ENCODE measurements at places on chromosomes 6 and 20.

DNA sequence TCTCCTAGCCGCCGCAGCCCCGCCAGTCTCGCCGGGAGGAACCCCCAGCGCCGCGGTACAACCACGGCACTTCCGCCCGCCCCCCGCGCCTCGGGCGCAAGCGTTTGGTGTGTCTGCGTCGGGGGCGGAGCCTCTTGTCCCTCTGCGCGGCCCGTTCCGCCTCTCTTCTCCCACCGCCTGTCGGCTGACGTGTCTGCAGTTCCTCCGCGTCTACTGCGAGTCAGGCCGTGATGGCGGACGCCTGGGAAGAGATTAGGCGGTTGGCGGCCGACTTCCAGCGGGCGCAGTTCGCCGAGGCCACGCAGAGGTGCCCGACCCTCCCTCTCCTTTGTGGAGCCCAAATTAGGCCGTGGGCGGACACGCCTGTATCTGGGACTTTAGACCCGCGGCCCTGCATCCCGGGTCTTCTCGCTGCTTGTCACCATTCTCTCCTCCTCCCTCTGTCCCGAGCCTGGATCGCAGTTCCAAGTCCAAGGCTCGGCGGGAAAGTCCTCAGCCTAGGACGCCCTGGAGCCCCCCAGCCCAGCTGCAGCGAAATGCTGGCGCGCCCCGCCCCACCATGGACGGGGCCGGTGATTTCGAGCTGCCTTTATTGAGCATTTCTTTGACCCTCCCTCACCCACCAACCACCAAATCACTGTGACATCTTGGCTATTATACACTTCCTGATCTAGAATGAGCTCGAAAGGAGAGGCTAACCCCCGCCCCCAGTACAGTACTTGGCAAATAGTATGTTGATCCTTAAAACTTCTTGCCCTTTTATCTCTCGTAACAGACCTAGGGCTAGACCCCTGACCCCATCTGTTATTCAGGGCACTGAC lies at the start of gene UFL1:
UFL1 (plus strand) TSS at position 163 of the 821 bp plus-strand sequence; CDS start at position 231, 68 bp downstream.
- peak; percentile 88 for DNase-seq

DNA sequence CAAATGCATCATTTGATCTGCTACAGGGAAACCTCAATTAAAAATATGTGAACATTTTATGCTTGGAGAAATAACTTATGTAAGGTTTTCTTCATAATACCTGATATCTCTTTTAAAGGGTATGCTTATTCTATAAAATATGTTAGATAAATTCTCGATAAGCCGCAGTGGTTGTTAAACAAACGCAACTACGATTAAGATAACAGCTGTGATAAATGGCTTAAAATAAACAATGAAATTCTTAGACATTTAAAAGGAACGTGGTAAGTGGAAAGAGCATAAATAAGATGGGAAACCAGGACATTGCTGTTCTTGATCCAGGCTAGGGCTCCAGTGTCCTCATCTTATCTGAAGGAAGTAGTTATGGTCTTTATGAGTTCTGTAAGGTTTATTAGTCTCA lies 415.9 kb downstream of the CD83 start:
- no peak for DNase-seq

GRCh38 chr6:160253714-160254113 lies 4.9 kb downstream of the SLC22A2 start:
- DNase-seq: no peak

- no peak for DNase-seq
Measured at GRCh38 chr6:89873721-89874120, 20.5 kb upstream of the GJA10 start.

GRCh38 chr20:36274181-36274841 lies 31.8 kb upstream of the DLGAP4 start:
- DNase-seq: no peak

DNA sequence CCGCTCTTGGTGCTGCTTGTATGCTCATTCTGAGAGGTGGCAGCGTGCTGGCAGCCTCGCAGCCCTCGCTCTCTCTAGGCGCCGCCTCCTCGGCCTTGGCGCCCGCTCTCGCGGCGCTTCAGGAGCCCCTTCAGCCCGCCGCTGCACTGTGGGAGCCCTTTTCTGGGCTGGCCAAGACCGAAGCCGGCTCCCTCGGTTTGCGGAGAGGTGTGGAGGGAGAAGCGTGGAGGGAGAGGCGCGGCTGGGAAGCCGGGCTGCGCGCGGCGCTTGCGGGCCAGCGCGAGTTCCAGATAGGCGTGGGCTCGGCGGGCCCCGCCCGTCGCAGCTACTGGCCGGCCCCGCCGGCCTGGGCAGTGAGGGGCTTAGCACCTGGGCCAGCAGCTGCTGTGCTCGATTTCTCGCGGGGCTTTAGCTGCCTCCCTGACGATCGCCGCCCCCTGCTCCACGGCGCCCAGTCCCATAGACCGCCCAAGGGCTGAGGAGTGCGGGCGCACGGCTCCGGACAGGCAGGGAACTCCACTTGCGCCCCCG lies 19.5 kb upstream of the FAM8A1 start:
- DNase-seq: no peak

DNA sequence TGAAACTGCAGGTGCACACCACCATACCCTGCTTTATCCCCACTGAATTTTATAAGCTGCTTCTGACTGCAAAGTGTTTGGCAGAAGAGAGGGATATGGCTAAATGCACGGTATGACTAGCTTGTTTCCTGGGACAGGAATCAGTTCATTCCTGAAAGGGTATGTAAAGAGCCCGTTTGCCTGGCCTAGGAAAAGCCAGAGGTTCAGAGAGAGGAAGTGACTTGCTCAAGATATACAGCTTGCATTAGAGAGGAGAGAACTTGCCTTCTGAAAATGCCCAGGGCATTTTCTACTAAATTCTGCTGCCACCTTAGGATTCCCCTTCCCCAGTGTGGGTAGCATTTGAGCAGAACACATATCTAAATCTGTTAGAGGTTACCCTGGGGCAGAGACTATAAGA lies 683 bp upstream of the GCNT2 start:
- DNase-seq: no peak

DNA sequence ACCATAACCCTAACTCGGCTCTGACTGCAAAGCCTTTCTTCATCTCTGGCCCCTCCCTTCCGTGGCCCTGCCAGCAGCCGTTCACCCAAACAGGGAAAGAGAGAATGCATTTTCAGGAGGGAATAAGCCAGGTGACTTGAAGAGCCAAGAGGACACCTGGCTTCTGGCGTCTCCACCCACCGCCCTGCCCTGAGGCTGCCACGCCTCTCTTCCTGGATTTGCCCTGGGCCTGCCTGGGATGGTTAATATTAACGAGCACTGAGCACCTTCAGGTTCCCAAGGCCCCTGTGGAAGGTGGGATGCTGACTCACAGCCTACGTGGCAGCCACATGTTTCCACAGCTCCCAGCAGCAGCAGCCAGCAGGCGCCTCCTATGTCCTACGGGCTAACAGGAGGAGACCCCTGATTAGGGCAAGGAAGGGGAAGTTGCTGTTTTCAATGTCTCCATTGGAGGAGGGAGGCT lies 138.0 kb upstream of the RREB1 start:
- no peak for DNase-seq

DNA sequence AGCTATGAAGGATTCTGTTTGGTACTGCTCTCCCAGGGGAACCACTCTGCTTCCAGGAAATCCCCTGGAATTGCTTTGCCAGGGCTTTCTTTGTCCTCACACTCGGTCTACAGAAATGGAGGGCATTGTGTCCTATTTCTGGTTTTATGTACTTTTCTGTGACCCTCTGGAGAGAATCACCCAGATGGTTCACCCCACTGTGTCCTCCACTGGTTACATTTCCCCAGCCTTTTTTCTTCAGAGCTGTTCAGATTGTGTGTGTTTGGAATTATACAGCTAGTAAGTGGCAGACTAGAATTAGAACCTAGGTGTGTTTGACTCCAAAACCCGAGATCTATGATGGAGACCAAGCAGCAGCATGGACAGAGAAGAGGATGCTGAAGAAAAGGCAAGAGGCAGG lies 80.8 kb downstream of the CD164 start:
- no peak for DNase-seq

DNA sequence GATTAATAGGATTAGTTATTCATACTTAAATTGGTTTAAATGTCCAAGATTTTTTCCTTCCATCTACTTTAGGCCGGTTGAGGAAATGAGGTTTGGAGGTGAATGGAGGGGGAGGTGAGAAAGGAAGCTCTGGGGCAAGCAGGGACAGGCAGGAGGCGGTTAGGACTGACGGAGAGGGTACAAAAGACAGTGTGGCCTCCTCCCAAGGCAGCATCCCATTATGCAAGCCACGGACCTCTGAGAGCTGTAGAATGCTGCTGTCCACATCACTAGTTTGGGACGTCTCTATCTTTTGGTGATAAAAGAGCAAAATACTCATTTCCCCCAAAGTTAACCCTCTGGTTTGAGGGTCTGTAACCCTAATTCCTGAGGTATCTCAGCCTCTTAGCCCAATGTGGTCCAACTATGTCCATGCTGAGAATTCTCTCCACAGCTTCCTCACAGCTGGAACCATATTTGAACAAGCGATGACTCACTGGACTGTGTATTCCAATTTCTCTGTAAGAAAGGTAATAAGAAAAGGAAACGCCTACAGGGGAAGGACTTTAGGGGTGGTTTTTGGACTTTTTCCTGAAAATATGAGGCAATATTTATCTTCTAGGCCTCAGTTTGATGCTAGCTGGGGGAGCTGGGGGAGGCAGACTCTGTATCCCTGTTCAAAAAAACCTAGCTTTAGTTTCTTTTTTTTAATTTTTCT lies 172.2 kb downstream of the TFAP2B start:
- no peak for DNase-seq

GRCh38 chr6:23174781-23175361 lies 605.5 kb downstream of the HDGFL1 start:
- DNase-seq: no peak

DNA sequence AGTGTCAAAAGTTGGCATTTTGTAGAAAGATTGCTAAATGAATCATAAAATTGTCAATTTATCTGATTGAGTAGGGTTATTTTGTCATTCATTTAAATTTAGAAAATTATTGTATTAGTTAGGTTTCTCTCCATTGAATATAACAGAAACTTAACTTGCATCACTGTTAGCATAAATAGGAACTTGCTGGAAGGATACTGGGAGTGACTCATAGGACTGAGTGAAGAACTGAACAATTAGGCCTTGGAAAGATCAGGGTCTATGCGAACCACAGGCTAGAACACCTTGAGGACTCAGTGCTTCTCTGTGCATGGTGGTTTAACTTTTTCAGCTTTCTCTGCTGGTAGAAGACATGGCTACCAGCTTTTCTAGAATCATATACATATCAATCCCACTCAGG lies 67.7 kb upstream of the IFNGR1 start:
- DNase-seq: no peak

- no peak for DNase-seq
Measured at GRCh38 chr6:147407571-147407970, 100.9 kb upstream of the SAMD5 start.

Data from stimulated activated CD8-positive, alpha-beta memory T cell treated with anti-CD3 and anti-CD28 coated beads, Interleukin-4, amount 100 ng/mL, for 1 hour (primary cell).